AG04449 (cell line): ENCODE measurements at places on chromosomes 13 and 19.

DNA sequence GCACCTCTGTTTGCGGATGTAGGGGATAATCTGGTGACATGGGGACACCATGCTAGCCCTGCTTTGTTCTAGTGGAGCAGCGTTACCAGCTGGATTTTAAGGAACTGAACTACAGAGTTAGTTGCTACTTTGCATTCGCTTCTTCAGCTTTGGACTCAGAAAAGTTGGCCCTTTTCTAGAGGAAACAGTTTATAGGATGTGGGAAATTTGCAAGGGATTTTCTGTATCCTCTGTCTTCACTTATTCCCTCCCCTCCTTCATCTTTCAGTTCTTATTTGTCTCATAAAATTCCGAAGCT lies 2.1 kb downstream of the GATAD2A start:
- DNase-seq: no peak

DNA sequence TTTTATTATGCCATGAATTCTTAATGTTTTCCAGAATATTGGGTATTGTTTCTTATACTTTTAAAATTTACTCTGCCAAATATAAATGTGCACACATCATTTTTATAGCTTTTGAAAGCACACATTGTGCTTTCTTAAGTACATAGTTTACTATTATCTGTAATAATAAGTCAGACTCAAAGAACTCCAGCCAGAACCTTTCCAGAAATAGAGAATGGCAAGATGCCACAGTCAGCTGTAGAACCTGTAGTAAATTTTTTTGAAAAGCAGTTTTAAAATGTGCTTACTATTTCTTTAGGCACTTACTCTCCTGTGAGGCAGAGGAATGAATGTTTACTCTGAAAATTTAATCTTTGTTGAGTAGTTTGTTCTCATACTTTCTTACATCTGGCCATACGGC lies 1287.1 kb downstream of the PCDH9 start:
- peak; percentile 38 for DNase-seq

DNA sequence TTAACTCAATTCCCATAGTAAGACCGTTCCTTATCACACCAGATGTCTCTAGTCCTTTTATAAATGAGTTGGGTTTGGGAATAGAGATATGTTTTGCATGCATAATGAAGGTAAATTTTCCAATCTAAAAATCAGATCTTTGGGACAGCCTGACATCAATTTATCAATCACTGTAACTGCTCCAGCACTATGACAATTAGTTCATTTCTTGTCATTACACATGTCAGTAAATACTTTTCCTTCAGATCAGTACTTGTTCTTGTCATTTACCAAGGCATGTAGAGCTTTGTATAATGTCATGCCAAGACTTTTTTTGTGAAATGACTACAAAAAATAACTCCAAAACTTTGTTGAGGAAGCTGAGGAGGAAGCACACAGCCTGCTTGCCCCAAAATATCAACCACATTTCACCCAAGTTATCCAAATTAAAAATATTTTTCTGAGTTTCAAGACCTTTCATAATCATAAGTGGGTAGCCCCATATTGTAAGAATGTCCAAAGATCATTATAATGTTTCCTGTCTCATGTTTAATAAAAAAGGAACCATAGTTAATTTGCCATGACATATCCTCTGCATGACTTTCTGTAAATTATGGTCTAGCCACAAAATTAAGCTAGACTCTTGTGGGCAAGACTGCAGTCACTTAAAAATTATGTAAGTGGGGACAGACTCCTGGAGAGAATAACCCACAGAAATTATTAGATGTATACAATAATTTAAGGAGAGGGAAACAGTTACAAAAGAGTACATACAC lies 586.8 kb downstream of the TBC1D4 start:
- no peak for DNase-seq

- no peak for DNase-seq
Measured at GRCh38 chr19:23283925-23284324, 33.7 kb upstream of the ZNF724 start.

DNA sequence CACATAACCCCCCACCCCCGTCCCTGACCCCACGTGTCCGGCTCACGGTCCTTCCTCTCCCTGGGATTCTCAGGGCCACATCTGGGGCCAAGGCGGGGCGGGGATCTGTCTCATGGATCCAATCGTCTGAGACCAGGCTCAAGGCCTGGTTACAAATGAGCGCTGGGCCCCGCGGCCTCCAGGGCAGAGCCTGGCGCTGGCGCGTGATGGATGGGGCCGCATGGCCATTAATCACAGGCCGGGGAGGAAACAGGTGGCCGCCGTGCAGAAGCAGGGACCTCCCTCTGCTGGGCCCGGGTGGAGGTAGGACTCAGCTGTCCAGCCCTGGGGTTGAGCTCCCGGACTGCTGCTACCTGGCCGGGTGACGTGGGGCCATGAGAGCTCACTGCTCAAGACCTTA lies 5.8 kb upstream of the TLE5 start:
- no peak for DNase-seq

- DNase-seq: no peak
Measured at GRCh38 chr19:30256496-30256850, 115.7 kb upstream of the ZNF536 start.

DNA sequence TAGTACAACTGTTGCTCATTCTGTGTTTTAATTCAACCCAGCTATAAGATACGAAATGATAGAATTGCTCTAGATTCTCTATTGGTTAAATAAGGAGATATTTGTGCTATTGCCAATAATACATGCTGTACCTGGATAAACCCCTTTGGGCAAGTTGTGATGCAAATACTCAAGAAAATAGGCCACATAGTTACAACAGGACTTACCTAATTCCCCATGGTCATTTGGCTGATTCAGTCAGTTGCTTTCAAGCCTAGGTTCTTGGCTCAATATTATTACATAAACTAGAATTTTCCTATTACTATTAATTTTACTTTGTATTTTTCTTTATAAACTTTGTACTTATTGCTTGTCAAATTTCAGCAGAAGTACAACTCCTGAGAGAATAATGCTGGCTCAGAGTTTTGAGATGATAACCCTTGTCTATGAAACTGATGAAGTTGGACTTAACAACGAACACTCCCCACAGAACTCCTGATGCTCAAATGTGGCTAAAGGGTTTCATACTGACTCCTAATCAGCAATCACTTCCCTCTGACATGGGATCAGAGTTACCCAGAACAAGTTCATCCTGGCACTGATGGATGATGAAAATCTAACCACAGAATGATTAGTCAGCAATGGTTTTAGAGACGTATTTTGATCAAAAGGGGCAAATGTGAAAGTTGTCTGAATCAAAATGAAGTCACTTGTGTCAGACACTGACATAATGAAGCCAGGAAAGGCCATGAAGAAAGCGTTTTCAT lies 221.1 kb downstream of the ITGBL1 start:
- DNase-seq: no peak

GRCh38 chr13:76874479-76874878 lies 11.7 kb downstream of the KCTD12 start:
- DNase-seq: no peak

- DNase-seq: no peak
Measured at GRCh38 chr13:111204438-111205177, 89.5 kb downstream of the ARHGEF7 start.

- DNase-seq: no peak
Measured at GRCh38 chr19:5447700-5448311, 7.4 kb upstream of the ZNRF4 start.

- DNase-seq: no peak
Measured at GRCh38 chr13:96700657-96701056, 293.6 kb downstream of the OXGR1 start.

- no peak for DNase-seq
Measured at GRCh38 chr13:33367171-33367895, 81.8 kb upstream of the STARD13 start.

DNA sequence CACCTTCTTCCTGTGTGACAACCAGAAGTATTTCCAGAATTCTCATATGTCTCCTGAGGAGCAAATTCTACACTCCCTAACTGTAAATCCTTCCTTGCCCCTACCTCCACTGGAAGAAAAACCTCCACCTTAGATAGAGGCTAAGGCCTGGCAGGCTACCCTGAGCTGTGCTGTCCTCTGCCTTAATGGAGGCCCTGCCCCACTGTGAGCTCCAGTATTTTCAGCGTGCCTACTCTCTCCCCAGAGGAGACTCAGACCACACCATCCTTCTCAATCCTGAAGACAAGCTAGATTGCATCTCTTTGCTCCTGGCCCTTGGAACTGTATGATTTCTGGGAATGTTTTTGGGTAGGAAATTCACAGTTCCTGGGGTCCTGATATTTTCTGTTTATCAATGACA lies 110.0 kb upstream of the OBI1 start:
- DNase-seq: no peak

GRCh38 chr19:3335431-3336350 lies 30.7 kb upstream of the NFIC start:
- DNase-seq: no peak
